ENCODE measurements at places on chromosomes 4 and X. TPM values are rescaled to one million over a fixed set of nuclear protein-coding genes. Genes with fewer than 3 reads are reported as not detected.

The CYTL1 gene
- total RNA-seq: not detected

The ABCG2 gene
- 9.5 TPM for total RNA-seq

The RBM47 gene
- total RNA-seq: 51.7 TPM

The TLL1 gene
- total RNA-seq: 0.94 TPM

The HEPH gene
- total RNA-seq: 10.8 TPM

The CAMK2D gene
- 72.4 TPM for total RNA-seq

The C4orf51 gene
- total RNA-seq: 0.87 TPM

The TMEM271 gene
- total RNA-seq: 1.7 TPM

The FGFR3 gene
- total RNA-seq: 79.6 TPM

The NMU gene
- 6.3 TPM for total RNA-seq

The PASD1 gene
- 31.1 TPM for total RNA-seq

GRCh38 chr4:137253949-137254348, 278.3 kb downstream of the PCDH18 start:
- H3K27ac ChIP-seq: no peak overlapping the region
- H3K27me3 ChIP-seq: no peaks in the 10 kb centered on the region
- DNase-seq: no peak
- no peaks in the 10 kb centered on the region for H3K4me1 ChIP-seq

GRCh38 chr4:18025288-18025687, 3.7 kb upstream of the LCORL start:
- no peak for DNase-seq
- H3K27ac ChIP-seq: no peak overlapping the region
- H3K4me3 ChIP-seq: no peak overlapping the region

DNA sequence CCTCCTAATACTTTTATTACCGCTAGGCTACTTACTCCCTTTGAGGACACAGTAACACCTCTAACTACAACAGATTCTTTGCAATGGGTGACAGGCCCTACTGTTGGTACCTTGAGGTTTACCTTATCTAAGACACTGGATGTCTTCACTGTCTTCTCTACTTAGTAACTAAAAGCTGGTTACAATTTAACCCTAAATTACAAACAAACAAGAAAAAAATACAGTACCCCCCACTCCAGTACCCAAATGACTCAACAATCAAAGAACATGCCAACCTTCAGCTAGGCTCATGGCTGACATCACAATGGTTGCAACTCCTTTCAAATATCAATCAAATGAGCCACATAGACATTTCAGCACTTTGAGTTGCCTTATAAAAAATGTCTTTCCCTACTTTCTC, 198.0 kb downstream of the GUCY2F start:
- no peak overlapping the region for H3K4me3 ChIP-seq
- H3K4me1 ChIP-seq: no peaks in the 10 kb centered on the region
- no peak overlapping the region for H3K27ac ChIP-seq
- DNase-seq: no peak
- no peaks in the 10 kb centered on the region for H3K27me3 ChIP-seq

DNA sequence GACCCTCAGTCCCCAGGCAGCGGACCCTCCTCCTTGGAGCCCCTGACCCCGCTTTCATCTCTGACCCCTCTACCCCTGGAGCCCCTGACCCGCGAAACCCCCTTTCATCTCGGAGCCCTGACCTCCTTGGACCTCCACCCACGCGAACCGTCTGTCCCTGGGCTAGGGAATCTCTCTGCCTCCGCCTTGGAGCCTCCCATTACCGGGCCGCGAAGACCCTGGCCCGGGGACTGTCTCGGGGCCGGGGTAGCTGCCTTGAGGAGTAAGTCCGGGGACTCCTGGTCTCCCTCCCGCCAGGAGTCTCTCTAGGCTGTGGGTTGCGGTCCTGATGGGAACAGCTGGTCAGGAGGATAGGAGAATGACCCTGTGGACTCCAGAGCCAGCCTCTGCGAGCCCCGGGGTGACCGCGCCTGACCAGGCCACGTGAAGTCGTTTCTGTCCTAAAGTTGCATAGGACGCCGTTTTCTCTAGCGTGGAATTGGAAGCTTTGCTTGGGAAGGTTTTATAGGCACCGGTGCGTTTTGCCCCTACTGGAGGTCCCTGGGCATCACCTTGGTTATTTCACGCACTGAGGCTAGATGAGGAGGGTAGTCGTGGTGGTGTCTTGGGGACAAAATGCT, 824 bp downstream of the TBC1D14 start:
- H3K27me3 ChIP-seq: no peaks in the 10 kb centered on the region
- peak overlapping the region; percentile 79 for H3K4me3 ChIP-seq
- peak overlapping the region; percentile 99 for H3K27ac ChIP-seq

DNA sequence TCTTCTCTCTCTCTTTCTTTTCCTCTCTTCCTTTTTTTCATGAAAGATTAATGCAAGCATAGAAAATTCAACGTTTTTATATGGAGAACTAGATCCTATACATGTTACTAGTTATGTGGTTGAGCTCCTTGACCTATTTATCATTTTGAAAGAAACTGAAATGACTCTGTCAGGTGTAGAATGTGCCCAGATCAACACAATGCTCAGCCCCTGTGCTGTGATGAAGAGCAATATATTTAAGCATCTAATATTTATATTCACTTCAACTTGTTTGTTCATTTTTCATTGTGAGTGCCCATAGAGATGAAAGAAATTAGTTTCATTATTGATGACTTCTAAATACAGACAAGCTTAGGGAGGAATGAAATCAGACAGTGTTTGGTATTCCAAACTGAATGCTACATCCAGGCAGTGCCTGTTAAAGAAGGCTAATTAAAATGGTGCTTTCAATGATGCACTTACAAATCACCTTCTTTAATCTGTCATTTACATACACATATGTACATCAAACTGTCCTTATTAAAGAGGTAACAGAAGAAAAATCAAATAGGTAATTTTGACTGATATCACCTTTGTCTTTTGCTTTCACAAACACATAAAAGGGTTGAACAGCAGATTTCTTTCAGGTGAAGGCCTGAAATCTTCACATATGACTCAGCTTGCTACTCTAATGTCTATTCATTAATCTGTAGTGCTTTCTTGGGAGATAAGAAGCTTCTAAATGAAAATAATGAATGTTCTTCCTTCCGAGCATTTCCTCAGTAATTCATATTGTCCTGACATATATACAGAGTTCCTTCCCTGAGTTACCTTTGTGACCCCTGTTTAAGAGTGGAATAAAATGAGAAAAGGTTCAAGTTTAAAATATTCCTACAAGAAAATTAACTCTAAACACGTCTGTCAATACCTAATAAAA, 915.9 kb downstream of the PDHA2 start:
- no peaks in the 10 kb centered on the region for H3K27me3 ChIP-seq
- no peak for DNase-seq
- no peak overlapping the region for H3K4me3 ChIP-seq
- H3K27ac ChIP-seq: no peak overlapping the region
- H3K4me1 ChIP-seq: no peaks in the 10 kb centered on the region

- no peak overlapping the region for H3K27ac ChIP-seq
- H3K36me3 ChIP-seq: no peaks in the 10 kb centered on the region
- H3K4me3 ChIP-seq: no peak overlapping the region
- DNase-seq: peak; percentile 71
- H3K27me3 ChIP-seq: no peaks in the 10 kb centered on the region
Measured at GRCh38 chrX:13666836-13667235, 13.9 kb downstream of the TCEANC start.

GRCh38 chrX:1507511-1508463, 29.2 kb downstream of the P2RY8 start:
- H3K27me3 ChIP-seq: no peaks in the 10 kb centered on the region
- H3K27ac ChIP-seq: no peak overlapping the region
- no peaks in the 10 kb centered on the region for H3K36me3 ChIP-seq
- no peaks in the 10 kb centered on the region for H3K4me1 ChIP-seq

DNA sequence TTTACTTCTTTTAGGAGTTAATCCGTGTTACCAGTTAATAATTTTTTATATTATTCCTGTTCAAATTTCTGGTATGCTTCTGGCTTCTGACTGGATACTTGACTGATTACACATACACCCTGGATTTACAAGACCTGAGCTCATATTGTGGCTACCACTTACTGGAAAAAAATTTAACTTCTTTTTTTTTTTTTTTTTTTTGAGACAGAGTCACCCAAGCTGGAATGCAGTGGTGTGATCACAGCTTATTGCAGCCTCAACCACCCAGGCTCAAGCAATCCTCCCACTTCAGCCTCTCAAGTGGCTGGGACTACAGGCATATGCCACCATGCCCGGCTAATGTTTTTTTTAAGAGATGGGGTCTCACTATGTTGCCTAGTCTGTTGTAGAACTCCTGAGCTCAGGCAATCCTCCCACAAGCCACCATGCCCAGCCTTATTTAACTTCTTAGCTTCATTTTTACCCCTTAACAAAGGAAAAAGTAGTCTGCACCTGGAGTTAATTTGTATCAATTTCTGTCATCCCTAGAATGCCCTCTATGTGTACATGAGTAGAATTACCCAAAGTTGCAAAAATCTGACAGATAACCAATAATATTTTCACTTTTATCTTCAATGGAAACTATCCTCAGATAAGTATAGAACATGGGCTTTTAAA, 50.3 kb downstream of the TMEM165 start:
- no peak overlapping the region for H3K27ac ChIP-seq
- H3K4me3 ChIP-seq: no peak overlapping the region
- H3K27me3 ChIP-seq: no peaks in the 10 kb centered on the region
- H3K4me1 ChIP-seq: no peaks in the 10 kb centered on the region
- no peak for DNase-seq

GRCh38 chr4:75235359-75235951, 278.7 kb downstream of the RCHY1 start:
- no peaks in the 10 kb centered on the region for H3K36me3 ChIP-seq
- H3K4me3 ChIP-seq: no peak overlapping the region
- DNase-seq: no peak
- no peak overlapping the region for H3K27ac ChIP-seq
- no peaks in the 10 kb centered on the region for H3K27me3 ChIP-seq

- no peaks in the 10 kb centered on the region for H3K4me1 ChIP-seq
- DNase-seq: no peak
- H3K27me3 ChIP-seq: no peaks in the 10 kb centered on the region
- no peak overlapping the region for H3K27ac ChIP-seq
Measured at GRCh38 chr4:48812866-48813265, 18.0 kb upstream of the OCIAD1 start.

DNA sequence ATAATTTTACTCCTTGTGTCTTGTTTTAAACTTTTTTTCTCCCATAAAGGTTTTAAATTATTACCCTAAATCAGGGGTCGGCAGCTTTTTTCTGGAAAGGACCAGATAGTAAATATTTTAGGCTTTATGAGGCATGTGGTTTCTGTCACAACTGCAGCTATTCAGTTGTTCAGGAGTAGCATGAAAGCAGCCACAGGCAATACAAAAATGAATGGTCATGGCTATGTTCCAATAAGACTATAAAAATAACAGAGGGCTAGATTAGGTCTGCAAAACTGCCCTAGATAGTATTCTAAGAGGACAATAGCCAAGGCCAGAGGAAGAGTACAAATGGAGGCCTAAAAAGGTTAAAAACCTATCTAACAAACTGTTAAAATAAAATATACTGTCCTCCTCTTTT, 24.6 kb downstream of the HERC5 start:
- H3K27ac ChIP-seq: no peak overlapping the region
- no peak overlapping the region for H3K4me3 ChIP-seq
- no peaks in the 10 kb centered on the region for H3K36me3 ChIP-seq
- no peak for DNase-seq
- H3K27me3 ChIP-seq: no peaks in the 10 kb centered on the region

DNA sequence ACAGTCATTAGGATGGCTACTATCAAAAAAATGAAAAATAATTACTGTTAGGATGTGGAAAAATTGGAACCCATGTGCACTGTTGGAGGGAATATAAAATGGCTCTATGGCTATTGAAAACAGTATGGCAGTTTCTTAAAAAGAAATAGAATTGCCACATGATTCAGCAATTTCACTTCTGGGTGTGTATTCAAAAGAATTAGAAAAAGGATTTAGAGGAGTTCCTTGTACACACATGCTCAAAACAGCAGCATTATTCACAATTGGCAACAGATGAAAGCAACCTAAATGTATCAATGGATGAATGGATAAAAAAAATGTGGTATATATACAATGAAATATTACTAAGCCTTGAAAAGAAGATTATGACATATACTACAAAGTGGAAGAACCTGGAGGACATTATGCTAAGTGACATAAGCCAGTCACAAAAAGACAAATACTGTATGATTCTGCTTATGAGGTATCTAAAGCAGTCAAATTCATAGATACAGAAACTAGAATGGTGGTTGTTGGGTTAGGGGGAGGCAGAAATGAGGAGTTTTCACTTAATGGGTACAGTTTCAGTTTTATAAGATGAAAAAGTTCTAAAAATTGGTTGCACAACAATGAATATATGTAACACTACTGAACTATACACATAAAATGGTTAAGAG, 123.2 kb downstream of the ELOVL6 start:
- no peak for DNase-seq
- no peaks in the 10 kb centered on the region for H3K27me3 ChIP-seq
- no peak overlapping the region for H3K4me3 ChIP-seq
- no peaks in the 10 kb centered on the region for H3K36me3 ChIP-seq

- H3K27me3 ChIP-seq: no peaks in the 10 kb centered on the region
- no peaks in the 10 kb centered on the region for H3K36me3 ChIP-seq
- DNase-seq: no peak
- H3K27ac ChIP-seq: no peak overlapping the region
Measured at GRCh38 chr4:153520227-153520626, 54.1 kb downstream of the TMEM131L start.

- no peaks in the 10 kb centered on the region for H3K27me3 ChIP-seq
- no peaks in the 10 kb centered on the region for H3K4me1 ChIP-seq
- H3K36me3 ChIP-seq: no peaks in the 10 kb centered on the region
- DNase-seq: no peak
- no peak overlapping the region for H3K27ac ChIP-seq
- H3K4me3 ChIP-seq: no peak overlapping the region
Measured at GRCh38 chr4:142778900-142779299, 67.2 kb downstream of the INPP4B start.

DNA sequence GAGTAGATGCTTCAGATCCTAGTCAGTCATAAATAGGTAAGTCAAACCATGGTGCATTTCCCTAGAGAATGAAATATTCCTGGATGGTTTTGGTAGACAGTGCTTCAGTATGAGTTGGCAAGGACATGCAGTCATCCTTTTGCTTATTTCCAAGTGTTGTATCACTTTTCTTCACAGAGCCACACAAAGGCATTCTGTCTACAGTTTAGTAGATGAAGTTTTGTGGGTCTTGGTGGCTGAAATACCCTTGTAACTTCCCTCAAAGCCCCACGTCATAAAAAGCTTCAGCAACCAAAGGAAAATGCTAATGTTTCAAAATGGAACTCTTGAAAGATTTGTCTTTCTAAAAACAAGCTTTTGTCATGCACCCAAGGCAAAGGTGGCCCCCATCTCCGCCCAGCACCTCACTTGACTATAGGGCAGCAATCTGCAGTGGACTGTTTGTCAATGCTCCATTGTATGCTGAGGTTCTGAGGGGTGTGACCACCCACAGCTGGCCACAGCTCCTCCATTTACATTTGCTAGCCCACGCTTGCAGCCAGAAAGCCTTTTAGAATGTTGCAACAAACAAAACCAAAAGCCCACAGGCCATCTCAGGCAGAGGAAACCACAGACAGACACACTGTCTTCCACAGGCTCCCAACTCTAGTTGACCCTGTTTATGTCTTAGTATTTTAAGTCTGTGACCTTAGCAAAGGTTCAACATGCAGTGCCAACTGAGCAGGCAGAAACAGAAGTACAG, 87.1 kb upstream of the FAM9C start:
- no peak overlapping the region for H3K4me3 ChIP-seq
- no peaks in the 10 kb centered on the region for H3K36me3 ChIP-seq
- H3K27me3 ChIP-seq: no peaks in the 10 kb centered on the region

All from testis (tissue), 5 donors.